A549 (cell line): ENCODE measurements at places on chromosomes 6 and 20.

DNA sequence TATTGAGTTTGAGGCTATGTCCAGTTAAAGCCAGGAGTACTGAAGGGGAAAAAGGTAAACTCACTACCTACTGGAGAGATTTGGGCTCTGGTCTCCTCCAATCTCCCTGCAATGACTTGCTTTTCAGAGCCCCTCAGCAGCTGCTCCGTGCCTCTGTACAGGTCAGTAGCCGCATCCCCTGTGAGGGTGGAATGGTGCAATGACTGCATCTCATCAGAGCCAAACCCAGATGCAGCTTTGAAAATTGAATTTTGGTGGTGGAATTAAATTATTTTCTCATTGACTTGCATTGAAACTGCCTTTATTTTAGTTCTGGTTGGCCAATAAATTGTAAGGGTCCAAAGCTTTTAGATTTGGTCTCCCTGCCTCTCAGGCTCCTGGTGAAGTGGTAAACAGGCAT lies 166.7 kb downstream of the DLL1 start:
- DNase-seq, result no peak

DNA sequence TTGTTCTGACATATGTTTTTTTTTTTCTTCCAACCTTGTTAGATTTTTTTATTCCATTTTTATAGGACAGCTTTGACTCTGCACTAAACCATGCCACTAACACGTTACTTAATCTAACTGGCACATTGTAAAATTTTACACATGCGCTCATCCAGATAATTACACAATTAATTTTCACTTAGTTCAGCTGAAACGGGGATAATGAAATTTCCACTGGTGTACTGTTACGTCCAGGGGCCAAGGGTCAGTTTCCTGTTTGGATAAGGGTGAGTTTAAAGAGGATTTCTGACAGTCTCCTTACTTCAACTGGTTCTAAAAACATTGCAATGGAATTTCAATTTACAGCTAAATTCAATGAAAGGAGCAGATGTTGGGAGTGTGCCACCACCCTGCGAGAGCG lies 221.8 kb upstream of the CEP162 start:
- no peak for DNase-seq

GRCh38 chr20:63332488-63333240 lies 28.5 kb downstream of the CHRNA4 start:
- DNase-seq, result no peak

DNA sequence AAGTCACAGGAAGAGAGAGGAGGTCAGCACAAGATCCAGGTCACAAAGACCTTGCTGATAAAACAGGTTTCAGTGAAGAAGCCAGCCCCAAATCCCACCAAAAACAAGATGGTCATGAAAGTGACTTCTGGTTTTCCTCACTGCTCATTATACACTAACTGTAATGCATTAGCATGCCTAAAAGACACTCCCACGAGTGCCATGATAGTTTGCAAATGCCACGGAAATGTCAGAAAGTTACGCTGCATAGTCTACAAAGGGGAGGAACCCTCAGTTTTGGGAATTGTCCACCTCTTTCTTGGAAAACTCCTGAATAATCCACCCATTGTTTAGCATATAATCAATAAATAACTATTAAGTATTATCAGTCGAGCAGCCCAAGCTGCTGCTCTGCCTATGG lies 427.2 kb downstream of the RFPL4B start:
- DNase-seq, result no peak

GRCh38 chr20:62428002-62428372 lies 648 bp upstream of the RBBP8NL start:
- no peak for DNase-seq

- no peak for DNase-seq
Observed at GRCh38 chr6:22926790-22927354, 357.5 kb downstream of the HDGFL1 start.

GRCh38 chr20:5662769-5663168 lies 87.4 kb upstream of the SHLD1 start:
- no peak for DNase-seq

DNA sequence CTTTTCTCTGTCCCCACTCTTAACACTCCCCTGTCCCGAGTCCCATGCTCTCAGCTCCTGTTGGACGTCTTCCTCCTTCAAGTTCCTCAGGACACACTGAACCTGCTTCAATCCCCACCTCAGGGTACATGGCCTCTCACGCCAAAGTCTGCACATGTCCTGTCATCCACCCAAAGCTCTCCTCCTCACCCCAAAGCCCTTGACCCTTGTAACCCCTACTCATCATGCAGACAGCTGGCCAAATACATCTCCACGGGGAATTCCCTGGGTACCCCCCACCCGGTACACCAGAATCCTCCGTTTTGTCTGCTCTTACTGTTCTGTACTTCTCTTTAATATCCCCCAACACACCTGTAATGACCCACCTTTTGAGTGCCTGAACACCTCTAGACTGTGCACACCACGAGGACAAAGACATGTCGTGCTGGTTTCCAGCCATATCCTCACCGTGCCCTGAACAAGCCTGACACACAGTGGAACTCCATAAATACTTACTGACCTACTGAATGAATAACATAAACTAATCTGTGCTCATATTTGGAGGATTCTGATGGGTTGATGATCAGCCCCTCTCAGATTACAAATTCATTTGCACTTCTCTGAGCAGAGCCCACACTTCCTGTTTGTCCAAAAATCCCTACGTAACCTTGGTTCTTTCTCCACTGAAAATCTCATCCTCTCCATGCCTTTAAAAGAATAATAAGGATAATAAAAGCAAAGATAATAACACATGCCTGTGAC lies 66.8 kb upstream of the EYA2 start:
- no peak for DNase-seq

DNA sequence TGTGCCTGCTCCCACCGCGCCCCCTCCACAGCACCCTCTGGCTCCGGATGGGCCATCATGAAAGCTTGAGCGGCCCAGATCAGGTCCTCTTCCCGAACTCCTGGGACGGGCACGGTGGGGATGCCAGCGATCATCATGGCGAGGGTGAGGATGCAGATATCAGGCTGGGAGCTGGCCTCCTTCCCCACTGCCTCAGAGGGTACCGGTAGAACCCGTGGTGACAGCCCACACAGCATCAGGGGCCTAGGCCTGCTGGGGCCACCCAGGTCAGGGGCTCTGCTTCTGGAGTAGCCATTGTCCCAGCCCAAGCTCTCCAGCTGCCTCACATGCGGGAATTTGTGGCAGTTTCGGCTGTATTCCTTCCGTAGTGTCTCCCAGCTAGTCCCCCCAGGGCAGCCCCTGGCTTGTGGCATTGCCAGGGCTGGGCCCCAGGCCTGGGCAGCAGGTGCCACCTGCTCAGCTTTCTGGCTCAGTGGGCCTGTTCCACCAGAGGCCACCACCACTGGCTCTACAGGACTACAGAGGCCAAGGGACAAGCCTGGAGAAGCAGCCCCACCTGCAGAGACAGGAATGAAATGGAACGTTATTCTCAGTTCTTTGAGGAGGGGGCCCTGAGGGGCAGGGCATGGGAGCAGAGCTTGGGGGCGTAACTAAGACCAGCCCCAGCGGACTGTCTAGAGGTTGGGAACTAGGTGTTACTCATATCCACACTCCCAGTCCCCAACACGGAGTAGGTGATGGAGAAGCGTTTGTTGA lies 654 bp downstream of the SPATA25 start:
- no peak for DNase-seq

DNA sequence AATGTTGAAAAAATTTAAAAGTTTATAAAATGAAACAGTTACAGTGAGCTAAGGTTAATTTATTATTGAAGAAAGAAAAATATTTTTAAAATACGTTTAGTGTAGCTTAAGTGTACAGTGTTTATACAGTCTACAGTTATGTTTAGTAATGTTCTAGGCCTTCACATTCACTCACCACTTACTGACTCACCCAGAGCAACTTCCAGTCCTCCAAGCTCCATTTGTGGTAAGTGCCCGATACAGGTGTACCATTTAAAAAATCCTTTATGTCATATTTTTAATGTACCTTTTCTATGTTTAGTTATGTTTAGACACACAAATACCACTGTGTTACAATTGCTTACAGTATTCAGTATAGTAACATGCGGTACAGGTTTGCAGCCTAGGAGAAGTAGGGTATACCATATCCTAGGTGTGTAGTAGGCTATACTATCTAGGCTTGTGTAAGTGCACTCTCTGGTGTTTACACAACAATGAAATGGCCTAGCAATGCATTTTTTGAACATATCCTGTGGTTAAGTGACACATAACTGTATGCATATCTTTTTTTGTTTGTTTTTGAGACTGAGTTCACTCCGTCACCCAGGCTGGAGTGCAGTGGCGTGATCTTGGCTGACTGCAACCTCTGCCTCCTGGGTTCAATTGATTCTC lies 26.3 kb downstream of the FLRT3 start:
- DNase-seq, result no peak

DNA sequence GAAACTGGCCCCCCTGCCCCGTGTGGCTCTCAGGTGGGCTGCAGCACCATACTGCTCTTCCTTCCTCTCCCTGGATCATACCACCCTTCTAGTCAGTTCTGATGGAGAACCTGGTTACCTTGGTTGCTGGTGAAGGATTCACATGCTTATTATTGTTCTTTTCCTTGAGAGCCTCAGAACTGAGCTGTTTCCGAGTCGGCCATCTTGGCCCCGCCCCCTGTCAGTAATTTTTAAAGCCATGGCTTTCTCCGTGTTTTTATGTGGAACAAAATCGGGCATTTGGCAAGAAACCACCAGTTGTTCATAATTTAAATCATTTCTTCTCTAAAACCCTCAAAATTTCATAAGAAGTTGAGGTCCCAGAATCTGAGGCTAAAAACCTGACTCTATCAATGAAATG lies 493.8 kb downstream of the NKAIN2 start:
- no peak for DNase-seq

- DNase-seq, result no peak
Observed at GRCh38 chr20:6576726-6577125, 190.8 kb upstream of the BMP2 start.

GRCh38 chr6:68978411-68978810 lies 343.3 kb downstream of the ADGRB3 start:
- no peak for DNase-seq

DNA sequence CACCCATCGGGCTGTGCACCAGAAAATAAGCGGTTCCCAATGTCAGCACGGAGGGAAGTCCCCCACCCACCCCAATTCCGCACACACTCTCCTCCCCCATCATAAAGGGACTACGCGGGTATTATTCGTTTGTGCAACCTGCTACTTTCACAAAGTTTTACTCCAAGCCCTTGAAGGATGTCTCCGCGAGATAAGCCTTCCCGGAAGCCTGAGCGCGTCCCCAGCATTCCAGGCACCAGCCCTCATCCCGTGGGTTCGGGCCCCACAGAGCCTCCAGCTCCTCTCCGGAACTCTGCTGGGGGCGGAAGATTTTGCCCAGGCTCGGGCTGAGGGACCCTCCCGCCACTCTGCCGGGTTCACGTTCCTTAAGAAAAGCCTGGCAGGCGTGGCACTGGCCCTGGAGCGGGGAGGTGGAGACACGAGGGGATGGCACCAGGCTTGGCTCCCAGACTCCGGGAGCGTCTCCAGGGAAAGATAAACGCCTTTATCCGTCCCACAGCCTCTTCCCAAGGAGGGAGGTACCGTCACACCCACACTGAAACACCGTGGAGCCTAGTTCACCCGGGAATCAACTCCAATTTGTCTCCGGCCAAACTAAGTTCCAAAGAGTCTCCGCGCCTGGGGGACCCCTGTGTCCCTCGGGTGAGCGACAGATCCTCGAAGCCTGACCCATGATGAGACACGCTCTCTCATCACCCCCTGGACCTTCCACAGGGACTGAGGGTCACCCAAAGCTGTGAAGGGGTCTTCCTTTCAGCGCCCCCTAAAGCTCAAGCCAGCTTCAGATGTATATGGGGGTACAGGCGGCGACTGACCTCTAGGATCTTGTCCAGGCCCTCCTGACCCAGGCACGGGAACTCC lies 934 bp downstream of the KCNK5 start:
- no peak for DNase-seq

DNA sequence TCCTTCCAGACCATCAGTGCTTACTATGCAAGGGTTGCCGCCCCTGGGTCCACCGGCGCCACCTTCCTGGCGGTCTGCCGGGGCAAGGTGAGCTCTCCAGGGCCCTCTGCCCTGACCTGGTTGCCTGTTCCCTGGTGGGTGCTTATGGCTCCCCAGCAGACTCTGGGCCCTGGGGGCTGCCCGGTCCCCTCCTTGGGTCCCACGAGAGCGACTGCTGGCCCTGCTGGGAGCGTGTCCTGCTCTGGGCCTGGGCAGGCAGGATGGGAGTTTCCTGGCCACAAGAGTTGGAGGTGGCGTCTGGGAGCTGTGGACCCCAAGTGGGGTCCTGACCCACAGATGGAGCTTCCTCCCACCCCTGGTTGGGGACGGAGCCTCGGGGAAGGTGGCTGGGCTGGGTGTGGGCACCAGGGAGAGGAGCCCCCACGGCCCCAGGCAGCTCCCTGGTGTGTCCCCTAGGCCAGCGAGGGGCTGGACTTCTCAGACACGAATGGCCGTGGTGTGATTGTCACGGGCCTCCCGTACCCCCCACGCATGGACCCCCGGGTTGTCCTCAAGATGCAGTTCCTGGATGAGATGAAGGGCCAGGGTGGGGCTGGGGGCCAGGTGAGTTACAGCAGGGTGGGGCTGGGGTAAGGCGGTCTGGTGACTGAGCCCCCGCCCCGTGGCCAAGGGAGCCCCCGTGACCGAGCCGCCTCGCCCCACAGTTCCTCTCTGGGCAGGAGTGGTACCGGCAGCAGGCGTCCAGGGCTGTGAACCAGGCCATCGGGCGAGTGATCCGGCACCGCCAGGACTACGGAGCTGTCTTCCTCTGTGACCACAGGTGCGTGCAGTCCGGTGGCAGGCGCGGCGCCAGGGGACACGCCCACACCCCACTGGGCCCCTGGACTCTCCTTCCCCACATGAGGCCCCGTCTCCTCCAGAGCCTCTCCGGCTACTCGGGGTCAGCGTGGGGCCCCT lies 7.1 kb upstream of the TNFRSF6B start:
- DNase-seq, result no peak

- DNase-seq, result no peak
Observed at GRCh38 chr20:41116282-41116956, 20.9 kb upstream of the PLCG1 start.

- no peak for DNase-seq
Observed at GRCh38 chr20:60424267-60424902, 466.2 kb downstream of the CDH26 start.

DNA sequence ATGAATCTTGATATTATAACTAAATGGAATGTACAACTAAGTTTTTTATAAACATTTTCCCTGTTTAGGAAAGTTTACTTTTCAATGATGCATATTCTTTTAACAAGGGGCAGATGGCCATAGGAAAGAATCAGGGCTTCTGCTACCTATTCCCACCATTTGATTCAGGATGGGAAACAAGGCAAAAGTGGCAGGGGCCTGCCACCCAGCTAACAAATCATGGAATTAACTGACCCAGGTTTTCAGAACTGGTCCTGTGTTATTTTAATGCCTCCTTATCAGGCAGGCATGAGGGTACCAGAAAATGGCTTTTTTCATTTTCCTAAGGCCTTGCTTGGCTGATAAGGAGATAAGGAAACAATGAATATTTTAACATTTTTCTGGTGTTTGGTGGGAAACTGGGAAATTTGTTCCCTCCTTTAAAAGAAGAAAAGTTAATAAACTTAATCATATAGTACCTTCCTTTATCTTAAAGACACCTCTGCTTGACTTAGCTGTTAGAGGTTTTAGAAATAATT lies 6.7 kb downstream of the POU3F2 start:
- DNase-seq, result no peak

- no peak for DNase-seq
Observed at GRCh38 chr20:33773412-33774089, 37.6 kb upstream of the CHMP4B start.
